ENCODE measurements at places on chromosomes 16 and 17.
A peak's percentile ranks its signal among the peaks of the same experiment; 100 is the strongest.

DNA sequence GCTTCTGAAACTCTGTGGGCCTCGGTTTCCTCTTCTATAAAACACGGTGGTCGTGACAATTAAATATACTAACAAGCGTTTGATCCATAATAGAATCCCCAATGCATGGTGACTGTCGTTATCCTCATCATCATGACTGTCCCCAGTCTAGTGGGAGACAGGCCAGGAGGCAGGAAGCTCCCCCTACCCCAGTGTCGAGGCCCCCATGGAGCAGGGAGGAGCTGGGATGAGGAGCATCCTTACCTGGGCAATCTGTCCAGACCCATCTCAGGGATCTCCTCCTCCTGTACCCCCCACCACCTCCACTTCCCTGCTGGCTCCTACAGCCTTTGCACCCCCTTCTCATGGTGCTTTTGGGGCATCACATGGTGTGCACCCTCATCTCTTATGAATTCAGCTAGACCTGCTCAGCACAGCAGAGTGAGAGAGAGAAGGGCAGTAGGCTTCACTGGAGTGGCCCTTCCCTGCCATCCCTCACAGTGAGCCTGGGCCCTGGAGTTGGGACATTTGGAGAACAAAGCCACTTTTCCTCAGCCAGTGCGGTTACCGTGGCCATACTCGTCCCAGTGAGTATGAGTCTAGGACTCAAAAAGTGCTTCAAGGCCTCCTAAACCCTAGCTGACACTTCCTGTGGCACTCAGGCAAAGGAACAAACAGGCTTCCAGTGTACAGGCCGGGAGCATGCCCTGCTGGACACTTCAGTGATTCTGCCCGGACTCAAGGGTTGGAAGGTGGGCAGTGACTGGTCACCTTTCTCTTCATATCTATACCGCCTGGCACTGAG lies 148.6 kb downstream of the CLEC16A start:
- no peak for DNase-seq

- no peak for DNase-seq
These were observed 172.8 kb downstream of the RBFOX1 start for GRCh38 chr16:7505495-7505894.

- no peak for DNase-seq
These were observed 4.6 kb upstream of the ZNF747 start for GRCh38 chr16:30539000-30539964.

DNA sequence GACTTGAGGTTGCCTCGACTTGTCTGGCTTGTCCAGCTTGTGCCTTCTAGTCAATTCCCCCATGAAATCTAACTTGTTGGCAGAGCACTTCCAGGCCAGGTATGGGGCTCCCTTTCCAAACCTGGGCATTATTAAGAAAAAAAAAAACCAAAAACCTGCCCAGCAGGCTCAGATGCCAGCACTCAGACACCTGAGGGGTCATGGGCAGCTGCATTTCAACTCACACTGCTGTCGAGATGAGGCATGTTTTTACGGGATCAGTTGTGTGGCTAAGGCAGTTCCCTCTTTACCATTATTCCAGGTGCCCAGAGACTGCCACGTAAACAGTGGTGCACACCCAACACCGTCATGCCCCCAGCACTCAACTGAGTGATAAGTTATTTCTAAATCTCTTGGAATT lies 17.8 kb downstream of the TMEM11 start:
- no peak for DNase-seq

- DNase-seq: no peak
These were observed 60.4 kb upstream of the MSI2 start for GRCh38 chr17:57195785-57196460.

DNA sequence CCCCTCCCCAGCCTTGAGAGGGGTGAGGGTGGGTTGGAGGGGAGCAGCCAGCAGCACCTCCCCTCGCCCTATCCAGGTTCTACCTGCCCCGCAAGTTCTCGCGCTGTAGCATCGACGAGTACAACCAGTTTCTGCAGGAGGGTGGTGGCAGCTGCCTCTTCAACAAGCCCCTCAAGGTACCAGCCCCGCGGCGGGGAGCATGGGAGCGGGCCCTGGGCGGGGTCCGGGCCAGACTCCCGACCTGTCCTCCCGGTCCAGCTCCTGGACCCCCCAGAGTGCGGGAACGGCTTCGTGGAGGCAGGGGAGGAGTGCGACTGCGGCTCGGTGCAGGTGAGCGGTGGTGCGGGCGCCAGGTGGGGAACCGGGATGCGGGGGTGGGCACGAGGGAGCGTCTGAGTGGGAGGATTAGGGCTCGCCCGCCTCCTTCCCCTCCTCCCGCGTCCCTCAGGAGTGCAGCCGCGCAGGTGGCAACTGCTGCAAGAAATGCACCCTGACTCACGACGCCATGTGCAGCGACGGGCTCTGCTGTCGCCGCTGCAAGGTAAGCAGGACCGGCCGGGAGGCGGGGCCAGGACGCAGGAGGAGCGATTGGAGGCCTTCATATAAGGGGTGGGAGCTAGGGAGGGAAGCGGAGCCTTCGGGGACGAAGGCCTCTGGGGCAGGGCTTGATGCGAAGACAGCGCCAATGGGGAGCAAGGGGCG lies 16.5 kb downstream of the ADAM11 start:
- peak; percentile 96 for DNase-seq

DNA sequence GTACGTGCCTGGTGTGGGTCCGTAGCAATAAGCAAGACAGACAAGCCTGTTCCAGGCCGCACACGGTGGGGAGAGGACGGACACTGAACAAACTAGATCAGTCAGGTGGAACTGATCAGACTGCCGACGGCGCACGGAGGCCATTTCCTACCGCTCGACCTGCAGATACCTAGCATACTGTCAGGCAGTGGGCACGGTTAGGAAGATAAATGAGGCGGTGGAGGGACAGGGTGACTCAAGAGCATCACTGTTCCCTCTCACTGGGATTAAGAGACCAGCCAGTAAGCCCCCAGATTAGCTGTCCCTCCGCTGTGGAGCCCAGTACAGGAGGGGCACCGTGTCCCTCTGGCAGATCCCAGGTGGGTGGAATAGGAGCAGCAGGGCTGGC lies 4.8 kb downstream of the AANAT start:
- no peak for DNase-seq

DNA sequence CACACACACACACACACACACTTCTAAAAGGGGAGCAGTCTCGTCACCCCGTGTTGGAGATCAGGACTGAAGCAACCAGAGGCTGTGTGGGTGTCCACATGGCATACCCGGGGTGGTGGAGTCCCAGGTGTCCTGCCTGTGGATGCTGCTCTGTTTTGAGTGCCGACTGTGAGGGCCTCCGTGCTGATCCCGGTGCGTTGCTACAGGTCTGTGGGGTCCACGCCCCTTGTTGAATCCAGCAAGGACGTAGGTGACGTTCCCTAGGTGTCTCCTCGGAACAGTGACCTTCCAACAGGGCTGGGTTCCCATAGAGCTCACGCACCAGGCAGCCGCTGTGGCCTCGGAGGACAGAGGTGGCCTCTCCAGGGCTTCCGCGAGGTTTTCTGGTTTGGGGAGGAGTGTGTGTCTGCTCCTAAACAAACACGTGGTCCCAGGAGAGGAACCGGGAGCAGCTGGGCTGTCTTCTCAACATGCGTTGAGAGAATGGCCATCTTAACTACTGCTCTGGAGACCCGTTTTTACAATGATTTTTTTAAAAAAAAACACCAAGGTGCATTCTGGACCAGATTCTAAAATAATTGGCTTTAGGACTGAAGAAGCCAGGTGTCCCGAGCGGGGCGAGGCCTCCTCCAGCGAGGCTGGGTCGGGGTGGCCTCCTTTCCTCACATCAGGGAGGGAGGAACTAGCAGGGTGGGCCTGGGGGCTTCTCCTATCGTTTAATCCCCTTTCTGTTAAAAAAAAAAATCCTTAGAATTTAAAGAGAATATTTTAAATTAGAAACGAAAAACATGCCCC lies 100.6 kb upstream of the ZNF750 start:
- peak; percentile 13 for DNase-seq

- DNase-seq: no peak
These were observed 4.1 kb downstream of the RASD1 start for GRCh38 chr17:17492085-17492484.

GRCh38 chr17:28624148-28624547 lies 10.2 kb upstream of the RSKR start:
- no peak for DNase-seq

GRCh38 chr17:46887717-46888116 lies 35.2 kb upstream of the GOSR2 start:
- DNase-seq: no peak

GRCh38 chr16:14249291-14250032 lies 178.3 kb downstream of the MRTFB start:
- DNase-seq: no peak

- no peak for DNase-seq
These were observed at the start of gene GNG13 for GRCh38 chr16:799948-800833. GNG13 (minus strand) TSS chr16:800734; CDS start chr16:799077, 1,657 bp downstream.

- no peak for DNase-seq
These were observed 13.8 kb upstream of the DUSP14 start for GRCh38 chr17:37475731-37476420.

DNA sequence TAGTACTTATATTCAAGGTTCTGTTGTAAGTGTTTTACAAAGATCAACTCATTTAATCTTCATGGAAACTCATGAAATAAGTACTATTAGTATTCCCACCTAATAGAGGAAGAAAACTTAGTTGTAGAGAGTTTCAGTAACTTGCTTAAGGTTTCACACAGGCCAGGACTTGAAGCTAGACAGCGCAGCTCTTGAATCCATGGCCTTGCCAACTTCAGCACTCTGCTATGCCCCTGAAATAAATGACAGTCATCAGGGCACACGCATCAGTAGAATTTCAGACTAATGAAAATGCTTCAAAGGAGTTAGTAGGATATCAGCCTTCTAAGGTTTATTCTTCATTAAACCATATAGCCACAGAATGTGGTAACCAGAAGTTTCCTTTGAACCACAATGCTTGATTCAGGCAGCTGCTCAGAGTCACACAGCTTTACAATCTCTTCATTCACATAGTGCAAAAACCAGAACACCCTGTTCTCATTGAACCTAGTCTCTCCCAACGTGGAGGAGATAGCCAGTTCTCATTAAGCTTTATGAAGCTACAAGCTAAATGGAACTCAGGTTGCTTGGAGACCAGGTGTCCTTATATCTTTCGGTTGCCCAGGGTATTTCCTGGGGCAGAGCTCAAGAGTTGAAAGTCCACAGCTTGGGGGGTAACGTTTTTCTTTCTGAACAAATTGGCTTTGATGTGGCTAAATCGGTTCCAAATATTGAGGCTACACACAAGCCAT lies 39.7 kb downstream of the KCNJ2 start:
- no peak for DNase-seq

DNA sequence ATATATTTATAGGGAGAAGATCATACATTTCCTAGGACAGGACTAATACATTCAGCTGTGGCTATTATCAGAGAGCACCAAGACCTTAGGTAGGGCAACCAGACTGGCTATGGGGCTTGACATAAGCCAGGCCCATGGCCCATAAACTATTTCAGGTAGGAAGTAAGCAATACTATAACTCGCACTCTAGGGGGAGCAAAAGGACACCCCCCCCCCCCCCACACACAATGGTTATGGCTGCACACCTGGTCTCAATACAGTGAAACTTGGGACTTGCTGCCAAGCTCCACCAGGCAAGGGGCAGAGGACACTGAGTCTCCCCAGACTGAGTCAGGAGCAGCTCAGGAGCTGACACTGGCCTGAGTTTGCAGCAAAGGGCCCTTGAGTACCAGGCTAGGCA lies 348.9 kb upstream of the ASIC2 start:
- DNase-seq: no peak

DNA sequence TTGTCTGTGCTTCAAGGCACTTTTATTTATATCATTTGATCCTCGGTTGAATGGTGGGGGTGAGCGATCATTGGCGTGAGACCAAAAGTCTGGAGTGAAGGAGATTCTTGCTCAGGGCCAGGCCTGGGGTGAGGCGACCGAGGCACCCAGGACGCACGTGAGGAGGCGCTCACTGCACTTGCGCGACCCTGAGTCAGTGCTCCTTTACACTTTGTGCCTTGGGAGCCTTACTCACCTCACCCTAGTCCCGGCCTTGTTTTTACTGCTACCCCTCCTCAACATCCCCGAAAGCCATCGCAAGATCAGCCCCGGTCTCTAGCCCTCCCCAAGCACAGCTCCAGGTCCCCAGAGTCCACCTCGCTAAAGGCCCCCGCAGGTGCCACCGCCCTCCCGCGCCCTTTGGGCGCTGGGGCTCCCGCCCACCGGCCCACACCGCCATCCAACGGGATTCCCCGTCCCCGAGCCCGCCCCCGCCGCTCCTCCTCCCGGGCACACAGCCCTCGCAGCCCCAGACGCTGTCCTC lies 496 bp downstream of the EZH1 start:
- peak; percentile 58 for DNase-seq

- no peak for DNase-seq
These were observed 1.4 kb downstream of the ZG16 start for GRCh38 chr16:29779474-29779873.

- no peak for DNase-seq
These were observed 9.0 kb downstream of the DNAAF8 start for GRCh38 chr16:4743226-4743878.

DNA sequence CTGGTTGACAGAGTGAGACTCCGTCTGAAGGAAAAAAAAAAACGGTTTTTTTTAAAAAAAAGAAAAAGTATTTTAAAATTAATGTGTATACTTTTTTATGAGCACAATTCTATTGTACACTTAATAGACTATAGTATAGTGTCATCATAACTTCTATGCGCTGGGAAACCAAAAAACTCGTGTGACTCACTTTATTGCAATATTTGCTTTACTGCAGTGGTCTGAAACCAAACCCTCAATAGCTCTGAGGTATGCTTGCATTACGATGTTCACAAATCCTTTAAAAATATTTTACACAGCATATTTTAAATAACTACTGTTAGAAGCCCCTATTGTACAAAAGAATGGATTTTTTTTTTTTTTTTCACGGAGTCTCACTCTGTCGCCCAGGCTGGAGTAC lies 12.4 kb upstream of the MAP2K6 start:
- no peak for DNase-seq

DNA sequence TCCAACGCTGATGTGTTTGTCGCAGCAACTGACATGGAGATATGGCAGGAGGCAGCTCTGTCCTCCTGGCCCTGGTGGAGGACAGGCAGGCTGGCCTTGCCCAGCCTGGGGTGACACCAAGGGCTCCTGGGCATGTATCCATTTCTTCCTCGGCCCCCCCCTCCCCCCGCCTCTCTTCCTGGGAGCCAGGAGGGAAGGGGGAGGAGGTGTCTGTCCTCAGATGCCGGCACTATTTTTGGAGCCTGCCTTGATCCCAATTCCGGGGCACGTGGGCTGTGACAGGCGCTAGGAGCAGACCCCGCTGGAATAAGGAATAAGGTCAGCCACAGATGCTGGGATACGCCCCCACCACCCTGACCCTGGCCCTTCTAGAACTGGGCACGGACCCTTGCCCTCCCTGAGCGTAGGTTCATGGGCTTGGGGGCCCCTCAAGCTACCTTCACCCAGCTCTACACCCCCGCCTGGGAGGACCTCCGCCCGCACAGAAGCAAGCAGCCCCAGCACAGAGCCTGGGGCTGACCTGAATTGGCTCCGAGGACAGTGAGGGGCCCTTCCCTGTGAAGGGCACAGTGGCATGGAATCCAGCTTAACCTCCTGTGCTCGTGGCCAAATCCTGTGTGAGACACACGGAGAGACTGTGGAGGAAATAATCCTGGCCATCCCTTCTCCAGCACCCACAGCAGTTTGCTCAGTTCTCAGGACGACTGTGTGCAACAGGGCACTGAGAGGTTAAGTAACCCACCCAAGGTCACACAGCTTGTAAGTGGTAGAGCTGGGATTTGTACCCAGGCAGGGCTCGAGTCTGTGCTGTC lies 24.1 kb downstream of the SEC14L5 start:
- no peak for DNase-seq
